ENCODE measurements at places on chromosomes 7 and 10.

- no peak for DNase-seq
These were observed 131.0 kb upstream of the BET1 start for GRCh38 chr7:94135180-94135579.

- no peak for DNase-seq
These were observed 55.8 kb downstream of the RBM20 start for GRCh38 chr10:110699859-110700468.

DNA sequence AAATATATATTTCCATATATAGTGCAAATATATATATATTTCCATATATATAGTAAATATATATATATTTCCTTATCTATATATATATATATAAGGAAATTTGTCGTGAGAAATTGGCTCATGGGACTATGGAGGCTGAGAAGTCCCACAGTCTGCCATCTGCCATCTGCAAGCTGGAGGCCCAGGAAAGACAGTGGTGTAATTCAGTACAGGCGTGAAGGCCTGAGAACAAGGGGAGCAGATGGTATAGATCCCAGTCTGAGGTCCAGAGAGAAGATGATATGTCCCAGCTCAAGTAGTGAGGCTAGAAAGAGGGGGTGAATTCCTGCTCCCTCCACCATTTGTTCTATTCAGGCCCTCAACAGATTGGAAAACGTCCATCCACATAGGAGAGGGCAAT lies 78.9 kb downstream of the MTPN start:
- no peak for DNase-seq

DNA sequence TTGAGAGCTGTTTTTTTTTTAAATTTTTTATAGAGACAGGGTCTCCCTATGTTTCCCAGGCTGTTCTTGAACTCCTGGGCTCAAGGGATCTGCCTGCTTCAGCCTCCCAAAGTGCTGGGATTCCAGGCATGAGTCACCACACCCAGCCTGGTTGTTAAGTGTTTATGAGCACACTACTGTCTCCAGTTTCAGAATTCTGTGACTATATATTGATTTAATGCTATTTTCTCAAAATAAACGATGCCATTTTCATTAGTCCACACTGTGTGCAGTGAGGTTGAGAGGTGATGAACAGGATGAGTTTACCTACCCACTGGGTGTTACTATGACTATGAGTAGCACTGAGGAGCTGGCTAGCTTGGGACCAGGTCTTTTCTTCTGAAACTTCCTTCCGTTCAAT lies 110.9 kb upstream of the FAM180A start:
- no peak for DNase-seq

- no peak for DNase-seq
These were observed 49.5 kb upstream of the DNAAF5 start for GRCh38 chr7:676972-677385.

DNA sequence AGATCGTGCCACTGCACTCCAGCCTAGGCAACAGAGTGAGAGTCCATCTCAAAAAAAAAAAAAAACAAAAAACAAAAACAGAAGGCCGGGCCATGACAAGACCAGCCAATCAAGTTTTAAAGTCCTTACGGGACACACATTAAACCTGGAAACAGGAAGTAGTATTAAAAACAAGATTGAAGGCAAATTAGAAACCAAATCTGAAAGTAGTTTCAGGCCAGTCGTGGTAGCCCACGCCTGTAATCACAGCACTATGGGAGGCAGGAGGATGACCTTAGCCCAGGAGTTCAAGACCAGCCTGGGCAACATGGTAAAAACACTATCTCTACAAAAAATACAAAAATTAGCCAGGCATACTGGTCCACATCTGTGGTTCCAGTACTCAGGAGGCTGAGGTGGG lies 18.1 kb downstream of the PSAP start:
- no peak for DNase-seq
